ENCODE measurements at places on chromosomes 2 and 18.
A peak's percentile ranks its signal among the peaks of the same experiment; 100 is the strongest.

DNA sequence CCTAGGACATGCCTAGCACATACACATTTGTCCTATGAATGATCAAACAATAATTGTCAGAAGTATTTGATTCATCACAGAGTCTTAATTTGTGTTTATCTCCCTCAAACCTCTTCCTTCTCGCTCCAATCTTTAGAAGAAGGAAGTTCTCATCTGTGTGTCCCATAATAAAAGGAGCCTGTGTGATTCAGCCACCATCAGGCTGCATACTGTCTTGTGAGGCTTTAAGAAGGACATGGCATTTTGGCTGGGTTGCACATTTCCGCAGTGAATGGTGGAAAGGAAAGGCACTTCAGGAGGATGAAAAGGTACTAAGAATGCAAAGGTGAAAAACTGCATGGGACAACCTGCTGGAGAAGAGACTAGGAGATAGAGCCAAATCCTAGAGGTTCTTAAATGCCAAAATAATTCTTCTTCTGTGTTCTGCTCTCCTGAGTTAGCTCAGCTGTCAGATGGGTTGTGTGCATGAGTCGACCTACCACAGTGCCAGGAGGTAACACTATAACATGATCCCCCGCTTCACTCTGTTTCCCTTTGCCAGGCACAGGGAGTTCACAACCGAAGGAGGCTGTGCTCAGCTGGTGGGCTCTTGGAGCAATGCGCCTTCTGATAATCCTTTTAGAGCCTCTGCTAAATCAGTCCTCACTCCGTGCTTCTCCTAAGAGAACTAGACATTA, 120.1 kb downstream of the IRS1 start:
- DNase-seq: no peak

GRCh38 chr18:51654488-51655326, 457.2 kb upstream of the MEX3C start:
- DNase-seq: no peak

DNA sequence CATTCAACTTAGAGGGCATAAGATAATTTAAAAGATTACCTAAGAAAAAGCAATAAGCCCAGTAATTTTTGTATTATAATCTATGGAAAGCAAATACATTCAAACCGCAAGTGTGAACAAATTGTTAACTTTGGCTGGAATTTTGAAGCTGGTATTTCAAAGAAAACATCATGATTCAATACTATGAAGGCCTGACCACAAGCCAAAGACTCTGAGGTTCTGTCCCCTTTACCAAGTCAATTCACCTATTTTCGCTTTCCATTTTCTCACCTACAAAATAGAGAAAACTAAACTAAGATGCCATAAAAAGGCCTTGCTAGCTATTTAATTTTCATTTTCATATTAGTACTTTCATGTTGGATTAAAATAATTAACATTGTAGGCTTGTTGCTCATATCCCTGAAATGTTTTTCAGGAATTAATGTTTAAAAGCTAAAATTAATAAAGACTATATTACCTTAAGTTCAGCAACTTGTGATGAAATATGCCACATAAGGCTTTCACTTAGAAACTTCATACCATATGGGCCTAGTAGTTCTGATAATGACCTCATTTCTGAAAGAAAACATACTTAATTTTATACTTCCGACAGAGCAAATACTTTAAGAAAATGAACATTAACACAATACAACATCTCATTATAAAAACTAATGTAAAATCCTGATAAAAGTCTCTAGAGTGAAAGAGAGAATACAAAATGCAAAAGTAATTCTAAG, 85.7 kb upstream of the FRZB start:
- no peak for DNase-seq

- DNase-seq: no peak
These were observed 652.5 kb downstream of the KCNJ3 start for GRCh38 chr2:155350783-155351580.

DNA sequence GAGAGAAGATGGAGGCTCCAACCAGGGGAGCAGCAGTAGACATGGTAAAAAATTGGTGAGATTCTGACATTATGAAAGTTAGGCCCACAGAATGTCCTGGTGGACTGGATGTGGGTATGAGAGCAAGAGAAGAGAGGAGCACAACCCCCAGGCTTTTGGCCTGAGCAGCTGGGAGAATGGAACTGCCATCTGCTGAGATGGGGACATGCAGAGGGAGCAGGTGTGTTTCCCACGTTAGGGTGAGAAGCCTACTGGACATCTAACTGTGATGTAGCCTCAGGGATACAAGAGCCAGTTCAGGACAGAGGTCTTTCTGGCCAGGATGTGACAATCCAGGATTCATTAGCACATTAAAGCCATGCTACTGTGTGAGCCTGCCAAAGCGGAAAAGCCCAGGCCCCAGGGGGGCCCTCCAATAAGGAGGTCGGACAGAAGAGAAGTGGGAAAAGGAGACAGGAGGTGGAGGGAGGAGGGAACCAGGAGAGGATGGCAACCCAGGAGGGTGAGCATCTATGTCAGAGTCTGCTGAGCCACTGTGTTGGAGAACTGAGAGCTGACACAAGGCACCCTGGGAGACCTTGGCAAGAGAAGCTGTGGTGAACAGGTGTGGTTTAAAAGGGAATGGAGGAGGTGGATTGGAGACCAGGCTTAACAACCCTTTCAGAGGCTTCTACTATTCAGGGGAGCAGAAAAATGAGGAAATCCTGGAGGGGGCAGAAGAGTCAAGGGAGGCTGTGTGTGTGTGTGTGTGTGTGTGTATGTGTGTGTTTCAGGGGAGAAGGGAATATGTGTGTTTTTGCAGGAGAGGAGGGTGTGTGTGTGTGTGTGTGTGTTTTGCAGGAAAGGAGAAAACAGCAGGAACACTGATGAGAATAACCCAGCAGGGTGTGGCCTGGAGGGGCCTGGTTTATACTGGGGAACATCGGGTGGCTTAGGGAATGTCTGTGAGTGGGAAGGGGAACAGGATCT, 10.5 kb downstream of the CYB5A start:
- no peak for DNase-seq

DNA sequence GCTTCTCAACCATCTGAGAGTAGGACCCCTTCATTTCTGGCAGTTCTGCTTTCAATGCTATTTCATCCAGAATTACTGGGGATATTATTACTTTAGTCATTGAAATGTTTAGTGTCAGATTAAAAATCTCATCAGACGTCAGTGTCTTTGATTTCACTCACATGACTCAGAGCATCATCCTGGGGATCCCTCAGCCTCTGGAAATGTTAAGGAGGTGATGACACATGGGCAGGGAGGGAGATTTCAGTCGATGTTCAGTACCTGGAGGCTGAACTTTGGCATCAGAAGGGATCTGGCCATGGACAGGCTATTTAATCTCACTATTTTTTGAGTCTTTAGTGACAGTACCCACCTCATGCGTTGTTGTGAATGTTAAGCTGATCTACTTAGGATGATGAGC, 39.1 kb downstream of the OSBPL6 start:
- DNase-seq: no peak

DNA sequence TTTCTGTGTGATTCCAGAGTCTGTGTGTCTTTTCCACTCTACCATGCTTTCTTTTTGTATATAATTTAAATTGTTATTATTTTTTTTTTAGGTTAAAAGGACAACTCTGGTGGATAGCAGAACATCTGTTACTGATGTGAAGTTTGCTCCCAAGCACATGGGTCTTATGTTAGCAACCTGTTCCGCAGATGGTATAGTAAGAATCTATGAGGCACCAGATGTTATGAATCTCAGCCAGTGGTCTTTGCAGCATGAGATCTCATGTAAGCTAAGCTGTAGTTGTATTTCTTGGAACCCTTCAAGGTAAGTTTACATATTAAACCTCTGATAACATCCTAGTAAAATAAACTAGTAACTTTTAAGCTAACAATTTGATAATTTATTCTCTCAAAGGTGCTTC, 15.3 kb downstream of the SEH1L start:
- no peak for DNase-seq

- no peak for DNase-seq
These were observed 19.3 kb downstream of the PPP4R1 start for GRCh38 chr18:9594823-9595596.

DNA sequence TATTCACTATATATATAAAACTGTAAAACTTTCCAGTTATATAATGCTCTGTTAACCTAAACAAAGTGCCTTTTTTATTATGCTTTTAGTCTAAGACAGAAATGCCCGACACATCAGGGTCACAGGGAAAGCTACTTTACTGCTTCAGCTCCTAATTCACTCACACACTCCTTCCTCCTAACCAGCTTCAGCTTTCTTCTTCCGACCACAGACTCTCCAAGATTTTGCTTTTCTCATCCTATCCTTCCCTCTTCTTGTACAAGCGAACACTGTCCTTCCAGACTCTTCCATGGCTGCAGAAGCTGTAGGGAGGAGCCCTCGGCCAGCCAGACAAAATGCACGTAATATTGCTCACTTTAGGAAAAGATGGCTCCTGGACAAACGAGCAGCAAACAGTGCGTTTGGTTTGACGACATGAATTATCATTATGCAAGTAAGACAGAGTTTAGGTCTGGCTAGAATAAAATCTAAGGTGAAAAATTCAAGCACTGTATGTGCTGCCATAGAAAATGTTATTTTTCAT, 47.5 kb upstream of the HNRNPA3 start:
- DNase-seq: peak; percentile 85

DNA sequence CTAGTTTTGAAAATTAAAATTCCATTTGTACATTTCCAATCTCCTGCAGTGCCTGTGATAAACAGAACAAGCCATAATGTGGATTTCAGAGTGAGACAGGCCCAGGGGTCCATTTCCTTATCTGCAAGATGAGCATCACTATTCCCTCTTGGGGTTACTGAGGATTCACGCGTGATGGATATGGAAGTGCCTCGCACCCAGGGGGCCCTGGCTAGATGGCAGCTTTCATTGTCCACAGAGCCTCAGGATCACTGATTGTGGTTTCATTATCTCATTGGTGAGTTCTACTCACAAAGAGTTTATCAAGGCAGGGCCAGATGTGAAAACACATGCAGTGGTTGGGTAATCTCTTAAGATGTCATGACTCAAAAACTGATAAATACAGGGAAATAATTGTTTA, 11.6 kb downstream of the CNGA3 start:
- DNase-seq: no peak

- DNase-seq: no peak
These were observed 80.9 kb upstream of the ZNF804A start for GRCh38 chr2:184517402-184517801.

DNA sequence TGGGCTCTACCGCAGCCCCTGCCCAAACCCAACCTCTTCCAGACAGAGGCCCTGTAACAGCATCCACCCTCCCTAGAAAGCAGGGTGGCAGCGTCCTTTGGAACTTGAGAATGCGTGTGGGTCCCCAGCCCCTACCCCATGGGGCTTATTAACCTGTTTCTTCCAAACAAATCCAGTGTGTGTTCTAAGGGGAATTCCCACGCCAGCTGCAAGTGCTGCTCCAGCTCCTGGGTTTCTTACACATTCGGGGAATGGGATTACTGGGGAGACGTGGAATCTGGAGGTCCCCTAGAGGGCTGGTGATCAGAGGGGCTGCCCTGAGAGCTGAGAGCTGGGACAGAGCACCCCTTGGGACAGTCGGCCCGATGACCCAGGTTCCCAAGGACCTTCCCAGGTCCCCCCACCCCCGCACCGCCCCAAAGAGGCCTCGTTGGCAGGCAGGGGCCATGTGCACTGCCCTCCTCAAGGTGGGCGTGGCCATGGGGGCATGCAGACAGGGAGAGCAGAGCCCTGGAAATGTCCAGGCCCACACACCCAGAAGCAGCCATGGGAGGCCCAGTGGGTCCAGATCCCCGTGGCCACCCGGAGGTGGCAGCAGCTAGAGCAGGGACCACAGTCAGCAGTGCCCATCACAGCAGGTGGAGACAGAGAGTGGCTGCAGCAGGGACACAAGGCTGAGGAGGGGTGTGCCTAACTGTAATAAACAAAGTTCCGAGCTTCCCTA, 18.8 kb upstream of the TEX44 start:
- no peak for DNase-seq

GRCh38 chr2:20603791-20604190, 47.1 kb downstream of the HS1BP3 start:
- no peak for DNase-seq

DNA sequence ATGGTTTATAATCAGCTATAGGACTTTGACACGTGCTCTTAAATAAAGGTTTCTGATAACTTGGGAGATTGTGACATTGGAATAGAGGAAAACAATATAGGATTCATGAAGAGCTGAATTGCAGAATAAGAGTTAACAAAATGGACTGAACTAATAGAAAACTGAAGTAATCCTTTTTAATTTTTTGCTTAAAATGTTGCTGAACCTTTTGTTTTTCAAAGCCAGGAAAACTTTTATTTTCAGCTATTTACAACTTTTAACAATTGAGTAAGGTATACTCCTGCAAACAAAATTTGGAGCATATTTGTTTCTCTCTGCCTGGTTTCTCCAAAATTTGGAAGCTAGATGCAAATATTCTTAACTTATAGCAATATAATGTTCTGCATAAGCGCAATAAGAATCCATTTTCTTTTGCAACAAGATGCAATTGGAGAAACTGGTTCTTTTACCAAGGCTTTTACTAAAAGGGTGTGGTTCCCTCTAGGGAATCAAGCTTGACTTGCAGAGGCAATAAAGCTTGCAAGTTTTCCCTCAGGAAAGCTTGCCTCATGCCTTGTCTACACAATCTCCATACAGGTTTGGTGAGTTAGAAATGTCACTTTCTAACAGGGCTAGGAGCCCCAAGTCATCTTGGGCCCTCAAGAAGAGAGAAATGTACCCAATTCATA, 10.3 kb upstream of the PDK1 start:
- no peak for DNase-seq

- DNase-seq: no peak
These were observed 296.6 kb downstream of the IKZF2 start for GRCh38 chr2:212854771-212855170.

DNA sequence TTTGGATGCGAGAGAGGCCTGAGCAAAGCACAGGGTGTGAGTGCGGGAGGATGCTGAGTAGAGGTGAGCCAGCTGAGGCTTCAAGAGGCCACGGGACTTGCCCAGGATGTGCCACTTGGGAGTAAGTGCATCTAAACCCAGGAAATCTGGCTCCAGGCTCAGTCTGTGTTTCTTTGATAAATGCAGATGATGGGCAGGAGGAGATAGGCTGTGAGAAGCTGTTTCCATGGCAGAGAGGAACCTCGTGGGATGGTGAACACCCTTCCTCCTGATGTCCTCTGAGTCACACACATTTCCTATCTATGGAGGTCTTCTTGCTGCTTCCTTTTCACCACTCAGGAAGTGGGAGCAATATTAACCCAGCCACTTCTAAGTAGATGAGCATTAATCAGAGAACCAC, 38.4 kb upstream of the CELF4 start:
- DNase-seq: no peak

GRCh38 chr18:1425679-1426078, 521.0 kb downstream of the ADCYAP1 start:
- DNase-seq: no peak

DNA sequence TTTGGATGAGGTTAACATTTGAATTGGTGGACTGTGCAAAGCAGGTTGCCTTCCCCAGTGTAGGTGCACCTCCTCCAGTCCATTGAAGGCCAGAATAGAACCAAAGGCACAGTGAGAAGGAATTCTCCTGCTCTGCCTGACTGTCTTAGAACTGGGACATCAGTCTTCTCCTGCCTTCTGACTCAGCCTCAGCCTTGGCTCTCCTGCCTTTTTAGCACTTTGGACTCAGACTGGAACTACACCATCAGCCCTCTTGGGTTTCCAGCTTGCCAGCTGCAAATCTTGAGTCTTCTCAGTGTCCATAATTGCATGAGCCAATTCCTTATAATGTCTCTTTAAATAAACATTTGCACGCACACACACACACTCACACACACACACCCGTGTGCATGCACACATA, 8.0 kb upstream of the TMEM177 start:
- DNase-seq: no peak

GRCh38 chr2:168848225-168848624, 42.0 kb downstream of the SPC25 start:
- DNase-seq: no peak

GRCh38 chr2:209790066-209790728, 18.6 kb downstream of the UNC80 start:
- no peak for DNase-seq

GRCh38 chr2:37625796-37626571, 45.5 kb downstream of the CDC42EP3 start:
- no peak for DNase-seq

All from suprapubic skin (tissue), 4 donors.